ENCODE measurements at places on chromosomes 11 and 22.

GRCh38 chr22:49178246-49179005, 649.2 kb downstream of the BRD1 start:
- DNase-seq, result no peak

- DNase-seq, result no peak
Measured at GRCh38 chr22:45585437-45585755, 82.7 kb downstream of the FBLN1 start.

- DNase-seq, result peak; percentile 72
Measured at GRCh38 chr22:41445129-41446056, 1.2 kb downstream of the TOB2 start.

DNA sequence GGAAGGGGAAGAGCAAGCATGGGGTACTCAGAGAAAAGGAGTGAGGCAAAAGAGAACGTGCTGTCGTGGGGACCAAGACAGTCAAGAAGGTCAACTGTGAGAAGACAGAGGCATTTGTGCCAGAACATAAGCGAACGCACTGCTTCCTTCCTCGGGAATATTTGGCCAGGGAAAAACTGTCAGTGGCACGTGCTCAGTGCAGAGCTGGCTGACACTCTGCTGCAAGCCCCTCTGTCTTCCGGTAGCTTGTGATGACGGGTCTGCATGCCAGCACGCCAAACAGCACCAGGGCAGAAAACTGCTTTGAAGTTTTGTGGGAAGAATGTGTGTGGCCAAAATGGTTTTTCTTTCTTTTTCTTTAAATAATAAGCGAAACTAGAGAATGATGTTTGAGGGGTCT, 60.6 kb downstream of the SMCO4 start:
- DNase-seq, result no peak

GRCh38 chr11:6402061-6402470, 11.8 kb downstream of the SMPD1 start:
- no peak for DNase-seq

GRCh38 chr22:45638834-45639746, 32.5 kb upstream of the ATXN10 start:
- DNase-seq, result no peak

- peak; percentile 47 for DNase-seq
Measured at GRCh38 chr22:21457023-21457787, 10.0 kb upstream of the TMEM191C start.

- DNase-seq, result no peak
Measured at GRCh38 chr11:46275964-46276641, 1.4 kb upstream of the CREB3L1 start.

DNA sequence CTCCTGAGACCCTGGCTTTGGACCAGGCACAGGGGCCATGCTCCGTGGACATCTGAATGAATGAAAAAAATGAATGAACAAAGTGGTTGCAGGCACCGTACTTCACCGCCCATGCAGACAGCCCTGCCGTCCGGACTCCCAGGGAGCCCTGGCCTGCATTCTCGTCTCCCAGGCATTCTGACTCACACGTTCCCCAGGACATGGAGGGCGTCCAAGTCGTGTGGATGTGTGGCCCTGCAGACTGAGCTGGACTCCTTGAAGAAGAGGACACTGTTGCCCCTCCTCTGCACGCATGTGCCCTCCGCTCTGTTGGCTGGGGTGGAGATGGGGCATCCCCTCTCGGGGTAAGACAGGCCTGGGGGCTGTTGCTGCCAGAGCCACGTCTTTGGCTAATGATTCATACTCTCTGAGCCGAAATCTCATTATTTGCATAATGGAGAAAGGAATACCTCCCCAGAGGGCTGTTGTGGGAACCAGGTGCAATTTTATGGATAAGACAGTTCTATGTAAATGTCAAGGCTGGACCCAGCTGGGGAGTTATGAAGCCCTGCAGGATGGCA, 49.7 kb downstream of the RTL6 start:
- DNase-seq, result peak; percentile 55

- no peak for DNase-seq
Measured at GRCh38 chr11:20207781-20208621, 47.7 kb upstream of the DBX1 start.

- peak; percentile 81 for DNase-seq
Measured at GRCh38 chr11:77472991-77473800, 698 bp downstream of the PAK1 start.

DNA sequence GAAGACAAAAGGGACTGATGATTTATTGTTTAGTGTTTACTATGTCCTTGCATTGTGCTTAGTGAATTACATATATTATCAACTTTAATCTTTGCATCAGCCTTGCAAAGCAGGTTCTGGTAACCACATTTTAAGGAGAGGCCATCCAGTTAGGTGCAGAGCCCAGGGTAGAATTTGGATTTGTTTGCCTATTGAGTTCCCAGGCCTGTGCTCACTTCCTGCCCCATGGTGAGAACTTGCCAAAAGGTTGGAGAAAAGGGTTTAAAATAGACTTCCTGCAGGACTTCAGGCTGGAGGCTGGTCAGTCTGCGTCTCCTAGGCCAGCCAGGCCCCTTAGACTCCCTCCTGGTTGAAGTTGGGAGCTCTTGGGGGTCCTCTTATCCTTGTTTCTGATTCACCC, 72.1 kb downstream of the ATXN10 start:
- no peak for DNase-seq

DNA sequence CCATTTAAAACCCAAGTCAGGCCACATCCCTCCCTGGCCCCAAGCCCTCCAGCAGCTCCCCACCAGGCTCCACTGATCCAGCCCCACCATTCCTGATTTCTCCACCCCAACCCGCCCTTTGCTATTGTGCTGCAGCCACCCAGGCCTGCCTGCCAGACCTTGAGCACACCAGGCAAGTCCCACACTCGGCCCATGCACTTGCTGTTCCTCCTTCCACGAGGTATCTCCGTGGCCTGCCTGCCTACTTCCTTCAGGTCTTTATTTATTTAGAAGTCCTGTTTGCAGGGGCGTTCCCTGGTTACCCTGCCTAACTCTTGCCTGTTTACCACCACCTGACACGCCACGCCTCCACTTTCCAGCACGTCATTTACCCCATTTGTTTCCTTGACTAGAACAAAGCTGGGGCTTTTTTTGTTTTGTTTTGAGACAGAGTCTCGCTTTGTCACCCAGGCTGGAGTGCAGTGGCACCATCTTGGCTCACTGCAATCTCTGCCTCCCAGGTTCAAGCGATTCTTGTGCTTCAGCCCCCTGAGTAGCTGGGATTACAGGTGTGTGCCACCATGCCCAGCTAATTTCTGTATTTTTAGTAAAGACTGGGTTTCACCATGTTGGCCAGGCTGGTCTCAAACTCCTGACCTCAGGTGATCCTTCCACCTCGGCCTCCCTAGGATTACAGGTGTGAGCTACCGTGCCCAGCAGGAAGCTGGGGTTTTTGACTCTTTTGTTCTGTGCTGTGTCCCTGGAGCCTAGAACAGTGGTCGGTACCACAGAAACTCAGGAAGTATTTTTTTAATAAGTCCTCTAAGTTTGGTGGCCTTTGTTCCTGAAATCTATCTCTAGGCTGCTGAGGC, 6.7 kb downstream of the CENPM start:
- DNase-seq, result peak; percentile 98

DNA sequence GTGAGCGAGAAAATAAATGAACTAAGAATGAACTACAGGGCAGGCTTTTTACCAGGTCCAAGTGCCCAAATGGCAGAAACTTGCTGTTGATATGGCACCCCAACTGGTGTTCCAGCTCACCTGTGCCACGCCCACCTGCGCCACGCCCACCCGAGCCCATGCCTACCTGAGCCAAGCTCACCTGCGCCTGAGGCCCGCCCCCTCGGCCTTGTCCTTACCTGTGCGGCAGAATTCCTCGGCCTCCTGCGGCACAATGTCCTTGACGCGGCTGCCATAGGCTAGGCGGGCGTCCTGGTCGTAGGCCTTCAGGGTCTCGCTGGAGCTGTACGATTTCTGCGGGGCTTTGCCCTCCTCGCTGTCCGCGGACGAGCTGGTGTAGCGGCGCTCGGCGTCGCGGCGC, 371.3 kb downstream of the TENM4 start:
- no peak for DNase-seq

DNA sequence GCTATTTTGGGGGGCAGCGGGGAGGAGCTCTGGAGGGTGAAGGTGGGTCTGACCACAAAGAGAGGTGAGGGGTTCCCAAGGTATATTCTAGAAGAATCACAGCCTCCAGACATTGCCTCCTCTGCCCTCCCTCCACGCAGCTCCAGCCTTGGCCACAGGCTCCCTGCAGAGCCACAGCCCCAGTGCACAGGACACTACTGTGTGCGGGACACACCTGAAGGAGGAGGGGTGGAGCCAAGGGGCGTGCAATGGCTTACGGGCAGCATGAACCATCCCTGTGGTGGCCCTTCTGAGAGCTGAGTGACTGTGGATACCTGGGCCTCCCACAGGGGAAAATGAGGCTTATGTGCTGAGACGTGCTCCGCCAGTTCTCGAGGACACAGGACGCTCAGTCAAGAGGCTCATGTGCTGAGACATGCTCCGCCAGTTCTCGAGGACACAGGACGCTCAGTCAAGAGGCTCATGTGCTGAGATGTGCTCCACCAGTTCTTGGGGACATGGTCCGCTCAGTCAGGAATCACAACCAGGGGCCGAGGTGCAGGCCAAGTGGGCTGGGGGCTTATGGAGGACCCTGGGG, 417.3 kb downstream of the SHANK2 start:
- no peak for DNase-seq

GRCh38 chr11:68569357-68569756, 108.8 kb downstream of the PPP6R3 start:
- DNase-seq, result no peak

GRCh38 chr22:29625090-29625825, 21.8 kb downstream of the NF2 start:
- peak; percentile 78 for DNase-seq

- DNase-seq, result peak; percentile 73
Measured at GRCh38 chr22:49853981-49854831, 562 bp downstream of the ZBED4 start.

- no peak for DNase-seq
Measured at GRCh38 chr11:124454552-124454951, 9.1 kb upstream of the OR8B8 start.

DNA sequence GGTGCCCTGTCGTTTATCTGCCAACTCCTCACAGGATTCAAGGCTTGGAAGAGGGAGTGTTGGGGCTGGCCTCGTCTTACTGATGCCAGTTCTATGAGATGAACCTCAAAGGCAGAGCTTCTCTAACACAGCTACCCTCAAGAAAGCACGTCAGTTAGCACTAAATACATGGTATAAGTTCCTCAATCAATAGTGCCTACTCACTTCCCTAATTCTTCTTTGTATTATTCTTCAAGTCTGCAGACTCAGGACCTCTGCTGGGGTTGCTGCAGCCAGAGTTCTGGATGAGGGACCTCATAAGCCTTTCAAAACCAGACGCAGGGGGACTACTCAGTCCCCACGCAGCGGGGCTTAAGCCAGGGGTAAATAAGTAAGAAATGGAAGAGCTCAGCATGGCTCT, 118.3 kb downstream of the VPREB1 start:
- no peak for DNase-seq

- DNase-seq, result no peak
Measured at GRCh38 chr11:57210781-57211180, 26.3 kb downstream of the APLNR start.

GRCh38 chr11:128361451-128362020, 225.8 kb downstream of the ETS1 start:
- no peak for DNase-seq

DNA sequence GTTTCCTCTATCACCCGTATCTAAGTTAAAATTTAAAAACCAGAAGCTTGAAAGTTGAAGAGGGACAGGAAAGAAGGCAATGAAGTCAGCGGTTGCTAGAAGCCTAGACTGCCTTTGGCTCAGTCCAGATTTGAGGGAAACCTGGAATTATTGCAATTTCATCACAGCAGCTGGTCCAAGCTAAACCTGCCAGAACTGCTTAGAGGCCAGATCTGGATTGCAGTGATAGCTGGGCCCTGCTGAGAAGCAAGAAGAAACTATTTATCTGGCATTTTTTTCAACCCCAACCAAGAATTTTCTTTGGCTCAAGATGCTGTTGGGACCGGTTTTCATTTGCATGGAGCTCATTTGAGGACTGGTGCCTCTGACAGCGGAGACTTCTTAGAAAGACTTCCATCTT, 121.5 kb upstream of the TEAD1 start:
- no peak for DNase-seq

DNA sequence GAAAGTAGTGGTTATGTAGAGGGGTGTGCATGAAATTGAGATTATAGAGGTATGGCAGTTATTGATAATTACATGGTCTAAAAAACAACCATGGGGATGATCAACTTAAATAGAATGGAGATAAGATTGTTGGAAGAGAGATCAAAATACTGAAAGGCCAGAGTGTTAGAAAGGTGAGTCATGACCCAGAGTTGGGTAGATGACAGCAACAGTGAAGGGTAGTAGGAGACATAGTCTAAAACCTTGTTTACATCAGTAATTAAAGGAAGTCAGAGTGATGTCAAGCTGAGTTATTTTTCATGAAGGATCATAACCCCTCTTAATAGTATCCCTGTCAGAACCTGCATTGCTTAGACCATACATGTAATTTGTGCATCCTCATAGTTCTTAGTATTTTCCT, 110.9 kb downstream of the ELP4 start:
- DNase-seq, result no peak

GRCh38 chr11:2932850-2933251, 3.6 kb upstream of the PHLDA2 start:
- DNase-seq, result no peak

DNA sequence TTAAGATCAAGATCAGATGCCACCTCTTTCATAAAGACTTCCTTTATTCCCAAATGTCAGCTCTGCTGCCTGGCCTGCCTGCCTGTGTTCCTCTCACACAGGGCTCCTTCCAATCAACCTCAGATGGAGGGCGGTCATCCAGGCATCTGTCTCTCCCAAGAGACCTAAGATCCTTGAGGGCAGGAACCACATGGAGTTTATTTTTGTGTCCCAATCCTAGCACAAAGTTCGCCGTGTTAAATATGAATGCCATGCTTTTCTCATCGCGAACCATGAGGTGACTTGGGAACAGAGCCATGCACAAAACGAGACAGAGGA, 72.7 kb upstream of the ARFGAP3 start:
- no peak for DNase-seq

DNA sequence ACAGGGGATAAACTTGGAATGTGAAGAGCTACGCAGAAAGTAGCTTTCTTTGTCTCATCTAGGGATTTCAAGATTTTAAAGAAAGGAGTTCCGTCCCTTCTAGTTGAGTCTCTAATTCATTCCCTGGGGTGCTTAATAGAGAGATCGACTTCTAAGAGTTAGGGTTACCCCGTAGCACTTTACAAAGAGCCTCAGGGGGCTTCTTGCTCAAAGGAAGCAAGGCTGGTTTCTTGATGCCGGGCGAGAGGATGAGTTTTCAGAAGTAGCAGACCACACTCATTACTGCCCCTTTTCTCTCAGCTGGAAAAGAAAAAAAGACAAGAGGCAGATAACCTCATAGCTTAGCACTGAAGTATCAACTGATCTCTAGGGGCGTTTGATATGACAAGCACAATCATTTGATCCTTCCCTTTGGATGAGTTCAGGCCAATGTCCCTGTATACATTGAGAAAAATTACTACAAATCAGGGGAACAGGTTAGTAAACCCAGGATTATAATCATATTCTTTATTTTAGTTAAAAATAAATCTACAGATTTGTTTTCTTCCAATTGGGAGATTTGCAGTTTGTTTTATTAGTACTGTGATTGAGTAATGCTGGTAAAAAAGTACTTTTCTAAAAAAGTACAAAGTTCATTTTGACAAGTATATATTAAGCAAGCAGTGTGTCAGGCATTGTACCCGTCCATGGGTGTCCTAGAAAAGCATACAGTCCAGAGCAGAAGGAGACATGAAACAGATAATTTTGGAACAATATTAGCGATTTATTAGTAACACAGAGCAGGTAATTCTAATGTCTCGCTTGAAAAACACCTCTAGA, 18.7 kb downstream of the ELMOD1 start:
- DNase-seq, result no peak

Data from activated effector memory CD4-positive, alpha-beta T cell treated with anti-CD3 and anti-CD28 coated beads, Interleukin-2, amount 50 U/mL, for 16 hours (primary cell).